ENCODE measurements at places on chromosomes 3 and 15.

- no peak for DNase-seq
These were observed 138.3 kb downstream of the PTPRG start for GRCh38 chr3:61699622-61700021.

DNA sequence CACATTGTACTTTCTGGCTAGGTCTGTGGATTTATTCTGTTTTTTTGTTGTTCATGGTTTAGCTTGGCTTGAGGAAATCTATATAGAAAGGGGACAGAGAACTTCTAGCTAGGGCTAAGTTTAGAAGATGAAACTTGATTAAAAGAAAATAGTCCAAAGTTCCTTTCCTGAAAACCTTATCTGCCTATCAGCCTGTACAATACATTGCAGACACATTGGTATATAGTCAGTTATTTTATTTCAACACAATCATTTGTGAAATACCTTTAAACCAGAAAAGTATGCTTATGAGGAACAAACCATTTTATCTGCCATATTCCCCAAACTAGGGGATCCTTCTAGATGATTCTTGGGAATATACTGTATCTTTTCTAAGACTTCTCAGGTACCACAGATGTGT is 147.3 kb upstream of the CGNL1 start:
- DNase-seq = no peak

- no peak for DNase-seq
These were observed 46.0 kb upstream of the C3orf22 start for GRCh38 chr3:126604691-126605090.

DNA sequence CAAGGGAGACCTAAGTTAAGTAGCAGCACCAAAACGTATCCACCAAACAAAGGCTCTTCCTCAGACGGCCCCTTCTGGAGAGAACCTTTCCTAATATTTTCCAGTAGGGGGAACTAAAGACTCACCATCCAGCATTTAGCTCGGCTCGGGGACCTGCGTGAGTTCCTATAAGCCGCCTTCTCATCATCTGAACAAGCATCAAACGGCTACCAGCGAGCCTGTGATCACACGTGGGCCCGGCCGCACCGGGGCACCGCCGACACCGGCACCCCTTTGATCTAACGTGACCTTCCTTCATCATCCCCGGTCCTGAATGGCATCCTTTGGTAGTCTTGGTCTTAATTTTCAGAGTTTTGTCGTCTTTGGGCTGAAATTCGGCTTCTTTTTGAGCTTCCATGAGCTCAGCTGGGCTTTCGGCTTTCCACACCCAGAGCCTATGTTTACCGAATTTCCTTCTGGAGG is 1.4 kb upstream of the ROBO2 start:
- DNase-seq = peak; percentile 77

DNA sequence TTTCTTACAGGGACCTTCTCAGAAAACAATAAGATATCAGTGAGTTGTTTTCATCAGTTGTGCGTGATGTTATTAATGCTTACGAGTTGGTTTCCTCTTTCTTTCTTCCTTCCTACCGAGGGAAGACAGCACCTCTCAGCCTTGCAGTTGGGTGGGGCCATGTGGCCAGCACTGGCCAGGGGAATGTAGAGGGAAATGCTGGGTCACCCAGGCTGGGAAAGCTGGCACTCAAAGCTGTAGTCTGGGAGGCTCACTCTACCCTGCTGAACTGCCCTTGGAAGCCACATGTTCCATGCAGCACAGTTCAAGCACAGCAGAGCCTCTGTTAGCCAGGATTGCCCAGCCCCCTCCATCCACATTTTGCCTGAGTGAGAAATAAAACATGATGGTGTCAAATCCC is 10.1 kb upstream of the CHCHD6 start:
- no peak for DNase-seq

DNA sequence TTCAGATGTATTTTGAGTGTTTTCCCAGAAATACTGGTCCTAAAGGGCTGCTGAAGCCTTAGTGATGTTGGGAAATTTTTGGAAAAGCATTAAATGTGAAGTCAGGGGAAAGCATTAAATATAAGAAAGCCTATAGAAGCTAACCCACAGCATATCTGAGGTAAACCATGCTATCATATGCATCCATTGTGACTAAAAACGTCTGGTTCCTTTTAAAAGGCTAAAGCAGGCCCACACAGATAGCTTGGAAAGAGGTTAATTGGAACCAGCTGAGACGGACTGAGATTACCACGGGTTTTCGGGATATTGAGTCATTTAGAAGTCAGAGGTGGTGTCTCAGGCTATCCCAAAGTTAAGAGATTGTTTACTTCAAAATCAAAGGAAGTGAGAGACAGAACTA is 78.2 kb downstream of the CYP19A1 start:
- peak; percentile 86 for DNase-seq

GRCh38 chr15:45991863-45992262 is 357.0 kb downstream of the SQOR start:
- DNase-seq = no peak

- no peak for DNase-seq
These were observed 808.4 kb downstream of the IGSF11 start for GRCh38 chr3:118226206-118226605.

DNA sequence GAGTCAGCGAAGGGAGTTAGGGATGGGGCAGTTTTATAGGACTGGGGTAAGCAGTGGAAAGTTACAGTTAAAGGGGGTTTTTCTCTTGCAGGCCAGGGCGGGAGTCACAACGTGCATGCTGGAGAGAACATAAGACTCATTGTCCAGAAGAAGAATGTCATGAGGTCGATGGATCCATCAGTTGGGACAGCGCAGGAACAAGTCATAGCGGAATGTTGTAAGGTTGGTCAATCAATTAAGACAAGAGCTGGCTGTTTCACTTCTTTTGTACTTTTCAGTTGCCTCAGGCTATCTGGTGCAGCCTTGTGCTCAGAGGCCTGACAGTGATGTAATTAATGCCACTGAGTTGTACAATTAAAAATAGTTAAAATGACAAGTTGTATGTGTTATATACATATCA is 165.6 kb downstream of the OCA2 start:
- no peak for DNase-seq

DNA sequence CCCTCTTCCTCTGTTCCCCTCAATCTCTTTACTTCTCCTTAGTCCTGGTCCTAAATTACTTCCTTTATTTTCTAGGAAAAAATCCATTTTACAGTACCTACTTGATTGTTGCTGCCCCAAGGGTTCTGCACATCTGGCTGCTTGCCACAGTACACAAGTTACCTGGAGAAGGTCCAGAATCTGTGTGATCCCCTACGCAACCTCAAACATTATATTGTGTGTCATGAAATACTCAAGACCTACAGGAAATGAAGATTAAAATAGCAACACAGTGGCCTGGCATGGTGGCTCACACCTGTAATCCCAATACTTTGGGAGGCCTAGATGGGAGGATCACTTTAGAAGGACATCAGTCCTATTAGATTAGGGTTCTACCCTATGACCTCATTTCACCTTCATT is 48.7 kb downstream of the PRKAR2A start:
- no peak for DNase-seq

DNA sequence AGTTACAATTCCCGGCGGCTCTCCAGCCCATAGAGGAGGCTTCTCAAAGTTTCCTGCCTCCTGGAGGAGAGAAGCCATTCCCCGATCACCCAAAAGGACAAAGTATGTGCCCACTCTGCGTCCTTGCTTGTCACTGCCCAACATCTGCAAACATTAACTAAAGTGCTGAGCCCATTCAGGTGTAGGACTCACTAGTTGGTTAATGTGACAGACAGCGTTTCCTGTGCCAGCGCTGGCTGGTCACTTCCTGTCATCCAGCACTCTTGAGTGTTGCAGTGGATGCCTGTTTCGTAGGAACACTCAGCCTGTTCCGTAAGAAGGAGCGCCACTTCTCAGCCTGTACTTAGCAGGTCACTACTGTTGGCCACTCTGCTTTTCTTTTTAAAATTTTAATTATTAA is 100.3 kb downstream of the APBA2 start:
- no peak for DNase-seq

- no peak for DNase-seq
These were observed 65.7 kb upstream of the DGKG start for GRCh38 chr3:186427627-186428281.

- no peak for DNase-seq
These were observed 819.9 kb upstream of the DPPA4 start for GRCh38 chr3:110157221-110157620.

DNA sequence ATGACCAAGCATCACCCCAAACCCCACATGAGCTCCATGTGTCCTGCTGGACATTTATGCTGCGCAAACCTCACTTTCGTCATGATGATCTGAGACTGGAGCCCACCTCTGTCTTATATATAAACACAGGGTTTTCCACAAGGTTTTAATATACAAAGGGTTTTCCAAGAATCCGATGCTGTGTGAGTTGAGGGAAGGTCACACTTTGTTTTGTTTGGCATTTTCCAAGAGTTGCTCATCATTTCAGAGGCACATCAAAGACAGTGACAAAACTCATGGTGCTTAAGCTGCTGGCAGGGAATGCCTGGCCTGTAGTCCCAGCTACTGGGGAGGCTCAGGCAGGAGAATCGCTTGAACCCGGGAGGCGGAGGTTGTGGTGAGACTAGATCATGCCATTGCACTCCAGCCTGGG is 20.0 kb downstream of the EFCC1 start:
- DNase-seq = peak; percentile 24
